ENCODE measurements at places on chromosomes 1 and 21. TPM values are rescaled to one million over a fixed set of nuclear protein-coding genes. Genes with fewer than 3 reads are reported as not detected.

MAP1LC3C gene
- total RNA-seq = not detected

ATP1A2 gene
- not detected for total RNA-seq

OVAAL gene
- not detected for total RNA-seq

- DNase-seq = no peak
These were observed 88.1 kb downstream of the CCDC30 start for GRCh38 chr1:42551180-42551579.

DNA sequence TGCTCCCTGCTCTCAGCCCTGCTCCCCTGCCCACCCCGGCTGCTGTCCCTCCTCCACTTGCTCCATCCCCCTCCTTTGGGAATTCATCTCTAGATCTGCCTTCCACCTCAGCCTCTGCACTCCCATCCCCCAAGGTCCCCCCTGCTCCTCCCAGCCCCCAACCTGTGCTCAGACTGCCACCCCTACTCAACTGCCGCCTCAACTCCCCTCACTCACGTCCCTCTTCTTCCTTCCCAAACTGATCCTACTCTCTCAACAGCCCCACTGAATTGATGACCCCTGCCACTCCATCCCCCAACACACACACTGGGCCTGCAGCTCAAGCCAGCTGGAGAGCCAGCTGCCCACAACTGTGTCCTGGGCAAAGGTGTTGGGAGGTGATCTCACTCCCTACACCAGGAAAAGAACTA is 15.8 kb upstream of the ETV3L start:
- DNase-seq = no peak

DNA sequence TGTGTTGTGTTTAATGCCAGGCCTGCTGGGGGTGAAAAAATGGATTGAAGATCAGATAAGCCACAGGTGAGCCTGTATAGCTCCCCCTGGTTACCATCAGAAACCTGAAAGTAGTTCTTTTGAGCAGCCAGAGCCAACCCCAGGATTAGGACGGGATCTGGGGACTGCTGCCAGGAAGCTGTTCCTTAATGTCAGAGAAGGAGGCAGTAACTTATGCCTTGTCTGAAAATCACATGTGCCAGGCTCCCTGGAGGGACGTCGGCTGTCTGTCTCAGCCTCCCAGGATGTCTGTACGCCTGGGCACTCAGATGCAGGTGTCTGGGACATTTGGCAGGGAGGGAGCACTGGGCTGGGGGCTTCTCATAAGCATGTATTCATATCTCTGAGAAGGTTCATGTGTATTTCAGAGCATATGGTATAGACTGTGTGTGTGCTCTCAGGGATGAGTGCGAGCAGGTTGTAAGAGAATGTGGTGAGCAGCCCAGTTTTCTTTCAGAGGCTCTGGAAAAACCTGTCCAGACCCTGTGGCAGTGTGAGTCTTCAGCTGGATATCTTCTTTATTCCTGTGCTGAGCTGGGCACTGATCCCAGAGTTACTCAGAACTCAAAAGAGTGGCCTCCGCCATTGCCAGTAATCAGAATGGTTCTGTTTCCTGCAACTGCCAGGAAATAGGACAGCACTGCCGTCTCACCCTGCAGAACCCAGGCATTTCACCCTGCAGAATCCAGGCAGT is 2.8 kb downstream of the FAM43B start:
- no peak for DNase-seq

- DNase-seq = no peak
These were observed 11.5 kb downstream of the TIAM1 start for GRCh38 chr21:31332525-31332924.

GRCh38 chr1:179124873-179125272 is 43.0 kb downstream of the TOR3A start:
- DNase-seq = peak; percentile 66

- DNase-seq = peak; percentile 94
These were observed 9.4 kb downstream of the ZCCHC17 start for GRCh38 chr1:31306278-31306677.

GRCh38 chr1:51506537-51506936 is 12.5 kb downstream of the EPS15 start:
- DNase-seq = peak; percentile 60

DNA sequence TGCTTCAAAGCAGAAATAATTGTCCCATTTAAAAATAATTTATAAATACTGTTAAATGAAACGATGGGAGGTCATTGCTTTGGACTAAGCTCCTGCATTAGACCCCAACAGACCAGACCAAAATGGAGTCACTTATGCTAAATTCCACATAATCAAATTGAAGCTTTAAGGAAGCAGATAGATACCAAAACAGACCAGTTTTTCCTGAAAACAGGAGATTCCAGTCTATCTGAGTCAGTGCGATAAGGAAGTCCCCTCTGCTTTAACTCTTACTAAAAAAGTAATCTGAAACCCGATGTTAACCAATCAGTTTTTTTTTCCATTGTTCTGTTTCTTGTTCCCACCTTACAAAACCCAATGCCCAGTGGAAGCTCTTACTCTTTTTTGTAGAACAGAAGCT is 16.2 kb upstream of the DNASE2B start:
- DNase-seq = no peak

CLCA2 gene
- total RNA-seq = 0.07 TPM
